ENCODE measurements at places on chromosomes 12 and 14.
A peak's percentile ranks its signal among the peaks of the same experiment; 100 is the strongest.

DNA sequence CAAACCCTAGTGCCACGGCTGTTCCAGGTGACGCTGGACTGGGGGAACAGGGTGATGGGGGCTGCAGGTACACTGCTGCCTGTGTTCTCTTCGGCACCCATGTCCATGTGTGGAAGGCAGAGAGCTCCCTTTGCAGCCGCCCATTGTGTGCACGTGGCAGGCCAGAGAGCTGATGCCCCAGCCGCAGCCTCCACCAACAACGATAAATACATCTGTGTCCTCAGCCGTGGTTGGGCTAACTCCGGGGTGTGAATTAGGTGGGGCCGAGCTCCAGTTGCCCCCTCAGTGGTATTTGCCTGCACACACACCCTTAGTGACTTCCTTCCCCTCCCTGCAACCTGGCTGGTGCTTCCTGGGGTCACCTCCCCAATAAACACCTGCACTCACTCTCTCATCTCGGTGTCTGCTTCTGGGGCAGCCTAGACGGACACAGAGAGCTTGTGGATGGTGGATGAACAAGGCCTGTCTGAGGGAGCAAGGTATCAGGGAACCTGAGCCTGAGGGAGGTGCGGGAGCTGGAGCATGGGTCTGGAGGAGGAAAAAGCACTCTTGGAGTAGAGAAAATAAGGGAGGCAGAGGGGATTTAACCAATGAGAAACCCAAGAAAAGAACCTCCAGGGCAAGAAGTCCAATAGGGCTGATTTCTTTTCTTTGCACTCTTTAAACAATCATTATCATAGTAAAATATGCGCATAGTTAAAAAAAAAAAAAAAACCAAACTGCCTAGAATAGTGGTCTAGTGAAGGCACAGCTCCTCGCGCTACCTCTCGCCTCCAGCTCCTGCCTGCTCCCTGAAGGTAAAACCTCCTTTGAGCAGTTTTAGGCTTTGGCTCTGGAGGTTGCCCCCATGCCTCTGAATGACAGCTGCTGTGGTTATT, 112.6 kb downstream of the ZNF664 start:
- no peak for DNase-seq

DNA sequence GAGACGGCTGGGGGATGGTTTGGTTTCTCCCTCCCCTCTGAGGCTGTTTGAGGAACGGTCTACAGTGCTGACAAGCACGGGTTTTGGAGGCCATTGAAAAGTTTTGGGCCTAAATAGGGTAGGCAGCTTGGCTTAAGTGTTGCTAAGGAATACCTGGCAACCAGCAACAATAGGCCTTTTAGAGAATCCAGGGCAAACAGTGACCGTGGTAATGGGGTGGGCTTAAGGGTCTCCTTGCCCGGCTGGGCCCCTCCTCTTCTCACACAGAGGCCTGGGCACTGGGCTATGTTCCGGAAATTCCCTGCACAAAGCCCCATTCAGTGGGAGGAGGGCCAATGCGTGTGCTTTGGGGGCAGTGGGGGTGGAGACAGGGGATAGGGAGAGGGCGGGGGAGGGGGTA, 55.4 kb downstream of the ASCL1 start:
- DNase-seq, result no peak

DNA sequence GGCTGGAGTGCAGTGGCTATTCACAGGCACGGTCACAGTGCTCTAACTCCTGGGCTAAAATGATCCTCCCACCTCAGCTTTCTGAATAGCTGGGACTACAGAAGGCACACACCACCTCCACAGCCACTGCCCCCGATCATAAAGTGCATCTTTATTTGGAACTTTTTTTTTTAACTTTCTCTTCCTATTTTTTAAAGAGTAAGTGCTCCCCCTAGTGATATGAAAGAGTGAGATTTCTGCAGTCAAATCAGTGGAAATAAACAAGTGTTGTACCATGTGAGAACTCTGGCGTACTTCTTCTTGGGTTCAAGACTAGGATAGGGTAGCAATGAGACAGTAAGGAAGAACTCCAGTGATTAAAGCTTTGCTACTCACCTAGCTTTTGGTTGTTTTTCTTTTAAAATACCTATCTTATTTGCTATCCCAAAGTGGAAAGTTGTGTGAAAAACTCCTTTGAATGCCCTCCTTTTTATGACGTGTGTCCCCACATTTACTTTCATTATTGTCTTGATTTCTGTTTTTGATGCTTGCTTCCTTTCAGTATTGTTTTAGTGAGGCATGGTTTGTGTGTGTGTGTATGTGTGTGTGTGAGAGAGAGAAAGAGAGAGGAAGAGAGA, 6.6 kb downstream of the PPP4R4 start:
- DNase-seq, result no peak

DNA sequence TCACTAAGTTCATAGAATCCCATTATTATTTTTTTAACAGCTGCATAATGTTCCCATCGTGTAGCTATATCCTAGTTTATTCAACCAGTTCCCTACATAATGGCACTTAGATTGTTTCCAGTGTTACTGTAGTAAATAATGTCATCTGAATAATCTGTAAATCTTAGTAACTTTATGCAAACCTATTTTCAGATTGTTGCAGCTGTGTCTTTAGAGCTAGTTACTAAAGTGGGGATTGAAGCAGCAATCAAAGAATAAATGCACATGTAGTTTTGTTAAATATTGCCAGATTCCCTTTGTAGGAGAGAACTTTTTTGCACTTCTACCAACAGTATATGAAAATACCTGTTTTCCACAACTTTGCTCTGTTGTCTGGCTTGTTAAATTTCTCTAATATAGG, 13.1 kb downstream of the ARID2 start:
- DNase-seq, result no peak

GRCh38 chr12:62789851-62790250, 145.1 kb downstream of the PPM1H start:
- DNase-seq, result no peak

DNA sequence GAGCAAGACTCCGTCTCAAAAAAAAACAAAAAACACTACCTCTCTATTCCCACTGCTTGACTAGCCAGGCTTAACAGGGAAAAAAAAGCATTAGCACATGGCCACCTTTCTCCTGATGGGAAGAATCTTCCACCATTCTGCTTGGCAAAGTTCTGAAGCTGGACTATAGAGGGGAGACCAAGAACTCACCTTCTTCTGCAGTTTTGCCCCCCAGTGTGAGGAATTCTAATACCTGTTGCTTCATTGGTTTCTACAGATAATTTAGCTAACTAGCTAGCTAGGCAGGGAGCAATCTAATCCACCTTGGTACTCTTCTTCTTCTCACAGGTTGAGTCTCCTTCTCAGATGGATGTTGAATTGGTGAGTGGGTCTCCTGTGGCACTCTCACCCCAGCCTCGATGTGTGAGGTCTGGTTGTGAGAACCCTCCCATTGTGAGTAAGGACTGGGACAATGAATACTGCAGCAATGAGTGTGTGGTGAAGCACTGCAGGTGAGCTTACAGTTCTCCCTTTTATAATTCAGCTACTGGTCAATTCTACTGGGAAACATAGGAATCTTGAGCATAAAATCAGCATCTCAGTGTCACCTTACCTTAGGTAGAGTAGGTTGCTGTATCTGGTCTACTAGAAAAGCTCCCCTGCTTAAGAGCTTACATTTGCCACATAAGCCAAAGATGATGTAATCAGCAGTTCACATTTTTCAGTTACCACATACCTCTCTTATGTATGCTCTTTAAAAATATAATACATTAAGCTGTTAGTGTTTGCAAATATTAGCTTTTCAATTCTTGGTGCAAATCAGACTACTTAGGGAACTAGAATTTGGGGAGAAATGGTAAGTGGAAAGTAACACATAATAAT, 16.0 kb downstream of the METTL3 start:
- no peak for DNase-seq

GRCh38 chr12:47938594-47938993, 24.8 kb upstream of the TMEM106C start:
- no peak for DNase-seq

- DNase-seq, result no peak
Measured at GRCh38 chr14:92719890-92720323, 28.5 kb downstream of the LGMN start.

DNA sequence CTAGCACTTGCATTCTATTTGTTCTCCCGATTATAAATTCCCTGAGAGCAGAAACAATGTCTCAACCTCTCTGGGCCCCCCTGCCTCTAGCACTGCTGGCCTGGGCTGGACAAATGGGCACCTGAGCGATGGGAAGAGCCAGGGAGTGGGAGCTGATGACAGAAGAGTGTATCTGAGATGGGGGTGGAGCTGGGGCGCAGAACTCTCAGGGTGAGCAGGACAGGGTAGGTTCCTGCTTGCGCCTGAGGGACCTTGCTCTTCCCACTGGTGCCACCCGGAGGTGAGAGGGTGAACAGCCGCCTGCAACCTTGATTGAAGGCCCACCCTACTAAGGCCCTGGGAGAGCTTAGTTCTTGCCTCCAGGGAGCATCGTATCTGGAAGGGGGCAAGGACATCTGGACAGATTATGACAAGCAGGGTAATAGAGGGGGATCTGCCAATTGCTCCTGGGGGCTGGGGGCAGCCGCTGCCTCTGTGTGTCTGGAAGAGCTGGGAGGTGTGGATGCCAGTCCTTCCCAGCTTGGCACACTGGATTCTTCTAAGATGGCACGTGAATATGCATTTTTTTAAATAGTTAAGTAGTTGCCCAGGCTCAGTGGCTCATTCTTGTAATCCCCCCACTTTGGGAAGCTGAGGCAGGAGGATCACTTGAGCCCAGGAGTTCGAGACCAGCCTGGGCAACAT, 43.0 kb upstream of the TSPAN9 start:
- no peak for DNase-seq

GRCh38 chr14:105074601-105075053, 9.4 kb upstream of the GPR132 start:
- no peak for DNase-seq

GRCh38 chr14:94129111-94129757, at the start of gene IFI27L2:
Gene IFI27L2, minus strand, starts transcription at chr14:94129604. Its CDS starts 40 bp downstream, at chr14:94129564.
- DNase-seq, result peak; percentile 22

GRCh38 chr14:104519721-104520120, 59.8 kb upstream of the C14orf180 start:
- DNase-seq, result no peak

- DNase-seq, result no peak
Measured at GRCh38 chr12:68509242-68509641, 101.5 kb upstream of the RAP1B start.

- DNase-seq, result no peak
Measured at GRCh38 chr12:53443955-53444354, 2.4 kb downstream of the PRR13 start.

- DNase-seq, result no peak
Measured at GRCh38 chr14:63039866-63040265, 5.4 kb downstream of the KCNH5 start.

- no peak for DNase-seq
Measured at GRCh38 chr14:104290058-104290667, 151.8 kb downstream of the KIF26A start.

DNA sequence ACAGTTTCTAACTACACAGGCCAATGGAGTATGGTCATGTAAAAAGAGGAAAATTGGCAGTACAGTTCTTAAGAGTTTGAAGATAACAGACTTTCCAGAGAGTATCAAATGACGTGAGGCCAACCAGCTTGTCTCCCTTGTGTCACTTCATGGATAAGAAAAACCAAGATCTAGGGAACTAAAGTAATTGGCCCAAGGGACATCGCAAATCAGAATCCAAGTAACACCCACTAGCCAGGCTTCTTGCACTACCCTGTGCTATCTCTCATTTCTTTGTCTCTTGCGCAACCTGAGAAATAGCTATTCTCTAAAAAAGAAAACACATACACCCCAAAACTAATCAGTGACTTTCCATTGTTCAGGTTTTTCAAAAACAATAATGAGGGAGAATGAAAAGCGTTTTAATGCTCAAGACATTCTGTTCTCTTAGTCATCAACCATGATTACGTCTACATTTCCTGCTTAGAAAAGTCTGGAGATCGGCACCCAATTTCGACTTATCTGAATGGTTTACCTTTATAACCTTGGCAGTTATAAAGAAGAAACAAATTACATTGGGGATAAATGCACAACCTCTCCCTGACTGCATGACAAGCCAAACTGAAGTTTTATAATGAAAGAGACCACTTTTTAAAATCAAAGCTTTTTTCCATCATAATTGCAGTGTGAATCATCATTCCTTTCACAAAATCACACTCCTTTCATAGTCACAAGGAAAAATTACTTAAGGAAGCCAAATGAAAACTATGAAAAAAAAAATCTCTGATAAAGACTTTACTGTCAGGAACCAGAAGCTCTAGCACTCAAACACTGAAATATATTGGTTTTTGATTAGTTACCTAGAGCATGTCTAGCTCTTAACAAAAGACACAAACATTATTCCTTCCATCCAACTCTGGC, 42.1 kb downstream of the TMTC1 start:
- no peak for DNase-seq

GRCh38 chr12:119314290-119314689, 20.2 kb upstream of the CCDC60 start:
- no peak for DNase-seq

- no peak for DNase-seq
Measured at GRCh38 chr12:52022841-52023181, 16.1 kb downstream of the TAMALIN start.

- DNase-seq, result no peak
Measured at GRCh38 chr12:132354211-132354981, 25.0 kb upstream of the GALNT9 start.

DNA sequence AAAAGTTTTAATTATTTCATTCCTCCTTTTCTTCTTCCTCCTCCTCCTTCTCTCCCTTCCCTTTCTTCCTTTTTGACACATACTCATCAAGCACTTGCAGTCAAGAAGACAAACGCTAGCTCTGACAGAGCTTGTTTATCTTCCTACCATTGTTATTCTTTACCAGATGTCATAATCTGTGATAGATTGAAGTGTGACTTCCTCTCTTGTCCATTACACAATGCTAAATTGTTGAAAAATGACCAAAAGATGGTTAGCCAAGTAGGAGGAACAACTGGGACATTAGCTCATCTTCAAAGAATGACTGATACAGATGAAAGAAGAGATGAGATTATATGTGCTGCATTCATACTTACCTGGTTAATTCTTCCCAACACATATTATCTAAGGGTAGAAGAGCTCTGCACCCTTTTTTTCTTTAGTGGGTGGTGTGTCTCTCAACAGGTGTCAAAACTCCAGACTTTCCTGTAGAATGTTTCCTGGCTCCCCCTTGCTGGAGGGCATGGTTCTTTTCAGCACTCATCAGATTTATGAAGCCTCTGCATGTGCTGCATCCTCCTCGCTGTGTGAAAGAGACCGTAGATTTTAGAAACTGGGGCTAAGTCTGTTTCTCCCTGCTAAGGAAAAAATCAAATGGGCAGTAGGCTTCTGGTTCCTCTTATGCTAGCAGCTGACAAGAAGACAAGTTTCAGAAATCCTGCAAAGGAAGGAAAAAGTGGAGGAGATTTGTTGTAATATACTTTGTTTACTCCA, 147.1 kb downstream of the TMX1 start:
- no peak for DNase-seq

Data from activated naive CD8-positive, alpha-beta T cell treated with anti-CD3 and anti-CD28 coated beads, Interleukin-2, amount 50 U/mL, for 16 hours (primary cell).